ENCODE measurements at places on chromosomes 4 and X. TPM values are rescaled to one million over a fixed set of nuclear protein-coding genes. Genes with fewer than 3 reads are reported as not detected.

- DNase-seq = no peak
Measured at GRCh38 chrX:108447303-108447702, 7.7 kb downstream of the COL4A5 start.

- no peak for DNase-seq
Measured at GRCh38 chr4:106707776-106708463, 328.2 kb downstream of the DKK2 start.

DNA sequence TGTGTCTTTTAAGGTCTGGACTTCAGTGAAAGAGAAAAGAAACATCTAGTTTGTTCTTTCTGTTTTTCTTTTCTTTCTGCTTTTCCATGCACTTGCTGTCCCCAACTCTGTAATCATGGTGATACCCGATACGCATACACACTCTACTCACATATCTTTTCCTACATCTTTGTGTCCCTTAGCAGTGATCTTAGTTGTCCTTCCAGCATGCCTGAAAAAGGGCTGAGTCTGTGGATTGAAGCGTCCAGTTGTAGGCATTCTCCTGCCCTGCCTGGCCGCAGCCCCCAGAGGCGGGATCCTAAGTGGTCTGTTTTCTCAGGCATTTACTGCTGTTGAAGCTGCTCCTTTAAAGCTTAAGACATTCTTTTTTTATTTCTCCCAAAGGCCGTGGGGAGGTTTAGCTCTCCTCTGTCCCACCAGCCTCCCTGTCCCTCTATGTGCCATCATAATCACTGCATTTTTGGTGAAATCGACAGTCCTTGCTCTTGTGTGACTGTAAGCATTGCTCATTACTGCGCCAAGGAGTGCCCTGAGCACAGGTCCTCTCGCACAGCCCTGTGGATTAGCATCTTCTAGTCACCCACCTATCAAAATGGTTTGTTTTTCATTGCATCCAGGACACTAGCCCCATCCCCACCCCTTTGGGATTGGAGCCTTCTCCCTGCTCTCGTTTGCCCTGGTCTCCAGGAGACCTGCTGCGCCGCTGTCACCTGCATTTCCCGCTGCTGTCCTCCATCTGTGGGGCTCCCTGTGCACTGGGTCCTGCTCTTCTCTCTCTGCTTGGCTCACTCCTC is 4.4 kb downstream of the RGS12 start:
- no peak for DNase-seq

- no peak for DNase-seq
Measured at GRCh38 chr4:77126809-77127208, 30.2 kb upstream of the CCNG2 start.

- no peak for DNase-seq
Measured at GRCh38 chr4:133247861-133248260, 98.8 kb downstream of the PCDH10 start.

GRCh38 chrX:44570522-44570921 is 27.9 kb upstream of the FUNDC1 start:
- no peak for DNase-seq

- DNase-seq = no peak
Measured at GRCh38 chrX:7828594-7828993, 14.4 kb upstream of the VCX start.

- no peak for DNase-seq
Measured at GRCh38 chr4:79823148-79823763, 249.8 kb downstream of the ANTXR2 start.

DNA sequence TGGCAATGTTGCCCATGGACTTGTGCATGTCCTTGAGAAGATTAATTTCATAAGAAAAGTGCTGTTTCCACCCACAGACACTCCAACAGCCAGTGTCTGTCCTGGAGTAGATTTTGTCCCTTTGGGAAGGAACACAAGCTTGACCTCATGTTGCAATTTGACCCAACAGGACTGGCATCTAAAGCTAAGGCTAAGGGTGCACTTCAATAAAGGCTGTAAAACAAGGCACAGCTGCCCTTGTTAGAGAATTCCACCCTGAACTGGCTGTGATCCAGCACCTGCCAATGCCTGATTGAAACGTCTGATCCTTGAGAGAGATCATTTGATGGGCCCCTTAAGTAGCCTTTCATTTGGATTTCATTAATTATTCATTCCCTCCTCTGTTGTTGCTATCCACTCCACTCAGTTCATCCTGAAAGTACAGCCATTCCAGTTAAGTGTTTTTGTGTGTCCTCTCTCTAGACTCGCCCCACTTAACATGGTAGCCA is 56.2 kb downstream of the CD99L2 start:
- no peak for DNase-seq

GRCh38 chr4:155759372-155760252 is 791 bp downstream of the GUCY1B1 start:
- DNase-seq = no peak

- DNase-seq = no peak
Measured at GRCh38 chr4:94934864-94935263, 177.1 kb downstream of the BMPR1B start.

DNA sequence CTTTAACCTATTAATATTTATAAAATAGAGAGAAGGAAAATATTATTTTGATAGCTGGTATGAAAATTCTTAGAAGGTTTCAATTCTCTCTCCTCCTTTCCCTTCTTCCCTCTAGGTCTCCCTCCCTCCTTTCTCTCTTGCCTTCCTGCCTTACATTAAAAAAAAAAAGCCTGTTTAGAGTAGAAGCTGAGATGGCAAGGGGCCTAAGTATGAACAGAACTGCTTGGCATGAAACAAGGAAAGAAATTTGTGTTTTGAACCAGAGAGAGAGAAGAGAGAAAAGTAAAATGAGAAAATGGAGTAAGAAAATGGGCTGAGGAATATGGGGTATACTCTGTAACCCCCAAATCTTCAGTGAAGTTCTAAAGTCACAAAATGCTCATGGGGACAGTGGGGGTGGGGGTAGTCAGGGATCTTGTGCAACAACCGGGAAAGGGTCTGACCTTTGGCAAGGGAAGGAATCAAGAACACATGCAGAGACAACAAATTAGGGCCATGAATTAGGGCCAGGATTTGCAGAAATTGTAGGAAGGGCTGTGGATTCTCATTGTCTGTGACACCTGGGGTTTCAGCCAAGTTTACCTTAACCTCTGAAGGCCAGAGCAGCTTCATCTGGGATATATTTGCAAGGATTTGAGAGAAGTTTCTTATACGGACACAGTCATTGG is 30.6 kb downstream of the SUPT20HL2 start:
- no peak for DNase-seq

GRCh38 chr4:177489471-177490246 is 47.4 kb upstream of the AGA start:
- DNase-seq = no peak

DNA sequence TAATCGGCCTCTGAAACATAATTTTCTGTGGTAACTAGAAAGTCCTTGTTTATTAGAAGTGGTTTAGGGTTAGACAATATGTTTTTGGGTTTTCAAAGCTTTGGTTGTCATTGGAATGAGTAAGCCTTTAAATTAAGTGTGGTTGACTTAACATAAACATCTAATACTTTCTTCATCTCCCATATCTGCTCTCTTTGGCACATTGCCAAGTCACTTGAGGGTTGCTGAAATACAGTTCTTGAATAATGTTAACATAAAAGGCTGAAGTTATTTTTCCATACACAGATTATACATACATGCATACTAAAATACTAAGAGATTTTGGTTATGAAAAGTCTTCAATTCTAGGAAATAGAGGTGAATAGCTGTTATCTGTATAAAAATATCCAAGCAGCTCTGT is 241.7 kb upstream of the BMP3 start:
- no peak for DNase-seq

DNA sequence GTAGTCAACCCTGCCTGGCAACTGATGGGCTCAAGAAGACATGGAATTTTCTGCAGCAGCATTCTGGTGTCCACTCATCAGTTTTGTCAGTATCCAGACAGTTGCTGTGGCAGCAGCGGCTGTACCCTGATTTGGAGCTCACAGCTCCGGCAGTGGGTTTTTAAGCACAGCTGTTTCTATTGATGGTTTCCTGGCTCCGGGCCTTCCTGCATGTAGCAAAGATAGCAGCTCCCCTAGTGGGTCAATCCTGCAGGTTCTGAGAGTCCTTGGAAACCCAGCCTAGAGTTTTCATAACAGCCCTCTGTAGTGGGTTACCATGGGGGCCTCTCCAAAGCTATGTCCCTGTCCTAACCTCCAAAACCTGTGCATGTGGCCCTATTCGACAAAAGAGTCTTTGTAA is 84.0 kb upstream of the ATP6AP2 start:
- DNase-seq = no peak

- DNase-seq = no peak
Measured at GRCh38 chrX:19740744-19741143, 146.7 kb downstream of the SH3KBP1 start.

DNA sequence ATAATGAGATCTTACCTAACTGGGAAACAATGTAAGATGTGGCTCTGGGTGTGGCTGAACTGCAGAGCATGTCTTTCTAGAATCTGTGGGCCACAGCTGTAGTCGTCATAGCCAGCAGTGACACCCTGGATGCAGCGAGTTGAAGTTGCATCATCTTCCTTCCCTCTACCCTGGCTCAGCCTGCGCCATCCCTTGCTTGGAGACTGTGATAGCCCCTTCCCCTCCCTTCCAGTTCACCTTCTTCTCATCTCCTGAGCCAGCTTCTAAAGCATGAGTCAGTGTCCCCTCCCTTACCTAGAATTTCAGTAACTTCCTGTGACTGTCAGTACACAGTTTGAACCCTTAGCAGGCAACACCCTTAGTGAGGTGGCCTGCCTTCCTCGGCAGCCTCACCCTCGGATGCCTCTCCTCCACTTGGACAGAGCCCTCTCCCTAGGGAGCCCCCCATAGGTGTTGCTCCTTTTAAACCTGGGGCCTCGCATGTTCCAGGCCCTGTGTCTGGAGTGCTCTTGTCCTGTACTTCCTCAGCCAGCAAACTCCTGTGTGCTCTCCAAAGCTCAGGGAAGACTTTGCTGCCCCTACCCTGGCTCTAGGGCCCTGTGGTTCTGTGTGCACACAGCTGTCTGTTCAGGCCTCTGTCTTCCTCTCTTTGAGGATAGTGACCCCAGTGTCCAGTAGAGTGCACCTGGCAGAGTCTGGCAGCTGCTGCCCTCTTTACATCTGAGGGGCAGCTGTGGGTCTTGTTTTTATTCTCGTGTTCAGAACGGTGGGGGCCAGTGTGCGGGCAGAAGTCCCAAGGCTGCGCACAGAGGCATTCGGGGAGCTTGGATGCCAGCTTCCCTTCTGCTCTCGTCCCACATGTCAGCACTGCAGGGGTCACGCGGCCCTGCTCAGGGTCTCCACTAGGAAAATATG is 43.7 kb upstream of the TADA2B start:
- no peak for DNase-seq

- DNase-seq = no peak
Measured at GRCh38 chr4:146158036-146158745, 17.3 kb upstream of the LSM6 start.

GRCh38 chr4:77582711-77583110 is 22.9 kb upstream of the CXCL13 start:
- no peak for DNase-seq

The P2RY8 gene
- 0.18 TPM for total RNA-seq

The XAGE1B gene
- not detected for total RNA-seq

The PHEX gene
- total RNA-seq = 0.23 TPM

The PNMA6A gene
- 7.4 TPM for total RNA-seq

The CXCR3 gene
- not detected for total RNA-seq

The MTTP gene
- total RNA-seq = 0.26 TPM

The CLDN34 gene
- not detected for total RNA-seq

The ENAM gene
- not detected for total RNA-seq

The ZNF141 gene
- total RNA-seq = not detected

The ODAPH gene
- total RNA-seq = not detected

The CT47C1 gene
- total RNA-seq = not detected

The LNX1 gene
- 0.18 TPM for total RNA-seq

The PAGE5 gene
- not detected for total RNA-seq

The ERVMER34-1 gene
- total RNA-seq = 0.67 TPM
